Retinal pigment epithelial cell (primary cell): ENCODE measurements at places on chromosomes 3 and 15.

- no peak for DNase-seq
Observed at GRCh38 chr15:61243983-61244593, 15.0 kb upstream of the RORA start.

DNA sequence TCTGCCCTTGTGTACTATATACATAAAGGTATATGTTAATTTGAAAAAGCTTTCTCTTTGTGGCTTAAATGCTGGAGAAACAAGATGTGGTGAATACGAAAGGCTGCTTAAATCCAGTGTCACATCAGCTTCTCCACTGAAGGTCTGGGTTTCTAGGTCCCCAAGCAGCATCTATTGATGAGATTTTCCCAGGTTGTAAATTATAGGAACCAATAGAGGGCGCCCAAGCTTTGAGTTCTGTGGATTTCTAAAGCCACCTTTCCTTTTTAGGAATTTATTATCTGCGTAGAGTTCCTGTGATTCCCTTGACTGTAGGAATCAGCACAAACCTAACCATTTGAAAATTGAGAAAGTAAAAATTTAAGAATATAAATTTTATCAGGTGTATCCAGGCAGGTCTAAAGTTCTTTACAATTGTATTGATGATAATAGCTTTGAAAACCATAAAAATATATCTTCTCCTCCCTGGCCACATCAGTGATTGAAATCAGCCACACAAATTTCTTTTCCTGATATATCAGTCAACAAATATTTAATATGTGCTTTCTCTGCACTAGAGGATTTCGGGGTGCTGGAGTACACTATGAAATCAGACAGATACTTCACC lies 88.3 kb upstream of the ADAMTSL3 start:
- DNase-seq: no peak

DNA sequence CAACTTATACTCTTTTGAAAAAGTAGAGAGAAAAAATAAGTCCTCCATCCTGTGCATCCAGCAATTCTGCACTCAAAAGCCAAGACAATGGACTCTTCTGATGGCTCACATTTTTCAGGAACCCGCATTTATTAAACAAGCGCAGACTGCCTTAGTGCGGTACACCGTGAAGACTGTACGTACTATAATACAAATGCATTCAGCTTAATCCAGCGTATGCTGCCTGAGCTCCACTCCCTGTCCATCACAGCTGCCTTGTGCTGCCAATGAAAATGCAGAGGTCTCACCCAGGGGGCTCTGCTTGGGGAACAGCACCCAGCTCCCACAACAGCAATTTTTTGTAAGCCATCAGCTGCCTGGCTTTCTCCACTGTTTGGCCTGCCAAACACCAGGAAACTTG lies 350.9 kb downstream of the ULK4 start:
- no peak for DNase-seq

- DNase-seq: no peak
Observed at GRCh38 chr15:85826756-85827515, 32.2 kb upstream of the KLHL25 start.

DNA sequence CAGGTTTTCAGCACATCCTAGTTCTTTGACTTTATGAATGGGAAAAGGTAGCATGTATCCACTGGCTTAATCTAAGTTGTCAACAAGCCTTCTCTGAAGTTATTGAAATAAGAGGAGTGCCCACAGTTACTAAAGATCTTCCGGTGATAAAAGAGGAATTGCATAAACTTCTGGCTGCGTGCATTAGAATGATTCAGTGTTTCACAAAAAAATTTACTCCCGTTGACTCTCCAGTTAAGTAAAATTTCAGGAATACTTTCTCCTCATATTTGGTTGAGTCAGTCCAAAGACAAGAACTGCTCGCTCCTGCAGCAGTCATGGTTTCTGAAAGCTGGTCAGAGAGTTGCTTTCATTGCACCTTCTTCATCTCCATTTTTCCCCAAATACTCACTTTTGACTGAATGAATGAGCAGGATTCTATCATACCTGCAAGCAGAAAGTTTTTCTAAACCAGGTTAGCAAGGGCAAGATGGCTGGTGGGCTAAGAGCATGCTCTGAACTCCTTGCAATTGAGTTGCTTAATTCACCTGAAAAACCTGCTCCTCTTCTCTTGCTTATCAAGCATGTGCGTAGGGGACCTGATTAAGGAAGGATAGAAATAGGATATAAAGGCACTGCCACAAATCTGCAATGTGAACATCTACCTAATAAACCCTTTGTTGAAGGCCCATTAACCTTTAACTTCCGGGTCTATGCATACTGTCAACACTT lies 64.2 kb upstream of the TIMP4 start:
- DNase-seq: no peak

DNA sequence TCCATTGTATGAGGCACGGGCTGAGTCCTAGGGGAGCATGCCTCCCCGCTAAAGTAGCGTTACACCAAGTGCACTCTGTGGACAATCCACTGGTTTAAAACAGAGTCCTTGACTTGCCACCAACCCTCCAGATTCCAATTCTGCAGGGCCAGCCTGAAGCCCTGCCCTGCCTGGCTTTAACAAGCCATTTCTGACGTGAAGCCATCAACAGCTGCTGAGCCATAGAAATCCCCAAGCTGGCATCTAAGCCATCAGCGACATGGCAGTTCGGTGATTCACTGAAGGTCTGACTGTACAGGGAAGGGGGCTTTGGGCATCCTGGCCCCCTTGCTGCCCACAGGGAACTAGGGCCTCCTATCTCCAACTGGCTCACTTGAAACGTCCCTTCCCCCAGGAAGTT lies 265.7 kb downstream of the UACA start:
- no peak for DNase-seq
